GOT3 (cell line): ENCODE measurements at places on chromosomes 7 and 10.

- DNase-seq = no peak
These were observed 628.7 kb upstream of the AUTS2 start for GRCh38 chr7:68969571-68969970.

- DNase-seq = no peak
These were observed 78.3 kb downstream of the SNX10 start for GRCh38 chr7:26370011-26370410.

- DNase-seq = no peak
These were observed 203.4 kb upstream of the CTBP2 start for GRCh38 chr10:125363791-125364190.

DNA sequence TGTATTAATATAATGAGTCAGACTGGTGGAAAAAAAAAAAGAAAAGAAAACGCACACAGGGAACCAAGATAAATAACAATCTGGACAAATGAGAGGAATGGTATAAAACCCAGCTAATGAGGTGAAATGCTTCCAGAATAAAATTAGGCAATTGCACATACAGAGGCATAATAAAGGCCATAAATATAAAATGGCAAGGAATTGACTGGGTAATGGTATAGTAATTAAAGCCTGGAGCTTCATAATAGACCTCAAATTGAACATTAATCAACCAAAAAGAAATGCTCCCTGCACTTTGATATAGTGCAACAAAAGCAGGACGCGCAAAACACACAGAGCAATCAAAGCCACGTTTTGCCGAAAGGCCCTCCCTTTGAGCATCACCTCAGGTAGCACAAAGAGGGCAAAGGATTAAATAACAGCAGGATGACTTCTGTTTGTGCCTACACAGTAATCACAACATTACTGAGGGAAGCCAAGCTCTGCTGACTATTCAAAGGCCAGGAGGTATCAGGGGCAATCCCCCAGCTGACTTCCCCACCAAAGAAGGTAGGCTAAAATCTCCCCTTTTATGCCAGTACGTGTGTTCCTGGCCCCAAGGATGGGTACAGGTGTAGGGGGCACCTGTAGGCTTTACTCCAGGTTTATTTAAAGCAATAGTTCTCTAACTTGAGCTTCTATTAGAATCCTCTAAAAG lies 343.7 kb downstream of the ELMO1 start:
- DNase-seq = no peak

GRCh38 chr10:10598297-10598696 lies 419.4 kb upstream of the CELF2 start:
- DNase-seq = no peak

- DNase-seq = no peak
These were observed 96.0 kb downstream of the NOD1 start for GRCh38 chr7:30382607-30383006.

DNA sequence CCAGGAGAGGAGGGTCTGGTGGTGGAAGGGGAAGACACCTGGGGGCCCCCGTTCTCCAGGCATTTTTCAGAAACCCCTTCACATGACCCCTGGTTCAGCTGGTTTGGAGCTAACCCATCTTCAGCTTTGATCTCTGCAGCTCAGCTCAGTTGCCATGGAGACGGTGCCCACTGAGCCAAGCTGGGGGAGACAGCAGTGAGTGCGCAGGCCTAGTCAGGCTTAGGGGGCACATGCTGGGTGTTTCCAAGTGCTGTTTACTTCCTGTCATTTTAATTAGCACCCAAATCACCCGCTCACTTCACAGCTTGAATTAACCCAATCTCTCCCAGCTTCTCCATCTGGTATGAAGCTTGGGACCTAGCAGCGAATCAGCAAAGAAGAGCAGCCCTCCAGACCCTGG lies 9.0 kb downstream of the SPOCK2 start:
- no peak for DNase-seq

GRCh38 chr7:83001362-83002040 lies 161.2 kb downstream of the PCLO start:
- no peak for DNase-seq

DNA sequence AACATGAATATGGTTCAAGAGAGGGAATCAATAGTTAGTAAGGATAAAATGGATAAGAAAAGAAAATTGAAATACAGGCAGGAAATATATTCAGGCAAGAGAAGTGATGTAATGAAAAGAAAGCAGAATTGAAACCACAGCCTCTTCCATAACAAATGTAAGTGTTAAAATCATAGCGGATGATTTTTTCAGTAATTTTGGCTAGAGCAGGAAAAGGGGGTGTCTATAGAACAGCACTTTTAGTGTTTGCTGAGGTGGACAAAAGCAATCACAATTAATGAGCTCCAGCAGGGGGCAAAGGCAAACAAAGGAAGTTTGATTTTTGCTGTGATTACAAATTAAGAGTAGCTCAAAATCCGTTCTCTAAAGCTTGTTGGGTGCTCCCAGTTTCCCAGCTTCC lies 79.0 kb downstream of the TRIL start:
- no peak for DNase-seq

DNA sequence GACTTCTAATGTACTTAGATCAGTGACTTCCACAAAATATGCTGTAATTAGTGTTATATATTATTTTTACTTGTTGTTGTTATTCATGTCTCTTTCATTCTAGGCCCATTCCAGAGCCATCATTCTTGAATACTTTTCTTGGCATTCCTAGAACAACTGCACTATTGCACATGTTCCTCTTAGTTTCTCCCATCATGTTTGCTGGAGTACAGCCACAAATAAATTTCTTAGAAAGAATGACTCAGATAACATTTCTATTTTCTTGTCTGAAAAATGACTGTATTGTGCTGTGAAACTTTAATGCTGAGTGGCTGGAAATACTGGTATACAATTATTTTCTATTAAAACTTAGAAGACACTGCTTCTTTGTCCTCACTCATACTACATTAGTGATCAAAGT lies 651.0 kb upstream of the STEAP1 start:
- DNase-seq = no peak

- no peak for DNase-seq
These were observed 21.8 kb upstream of the LRRC4 start for GRCh38 chr7:128053023-128053422.

DNA sequence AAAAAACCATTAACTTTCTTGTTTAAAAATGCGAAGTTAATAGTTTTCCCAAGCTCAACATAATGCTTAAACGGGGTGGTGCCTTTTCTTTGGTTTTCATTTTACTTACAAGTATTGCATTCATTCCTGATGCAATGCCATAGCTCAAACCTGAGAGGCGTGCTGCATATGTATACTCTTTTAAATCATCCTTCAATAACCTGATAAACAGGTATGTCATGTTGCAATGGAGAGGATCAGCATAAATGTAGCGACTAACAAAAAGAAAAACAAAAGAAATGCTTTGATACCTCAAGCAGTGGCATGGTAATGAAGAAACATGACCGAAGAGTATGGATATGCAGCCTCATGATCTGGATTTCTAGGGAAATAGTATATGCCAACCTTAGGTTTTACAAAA lies 95.4 kb downstream of the IDE start:
- no peak for DNase-seq

DNA sequence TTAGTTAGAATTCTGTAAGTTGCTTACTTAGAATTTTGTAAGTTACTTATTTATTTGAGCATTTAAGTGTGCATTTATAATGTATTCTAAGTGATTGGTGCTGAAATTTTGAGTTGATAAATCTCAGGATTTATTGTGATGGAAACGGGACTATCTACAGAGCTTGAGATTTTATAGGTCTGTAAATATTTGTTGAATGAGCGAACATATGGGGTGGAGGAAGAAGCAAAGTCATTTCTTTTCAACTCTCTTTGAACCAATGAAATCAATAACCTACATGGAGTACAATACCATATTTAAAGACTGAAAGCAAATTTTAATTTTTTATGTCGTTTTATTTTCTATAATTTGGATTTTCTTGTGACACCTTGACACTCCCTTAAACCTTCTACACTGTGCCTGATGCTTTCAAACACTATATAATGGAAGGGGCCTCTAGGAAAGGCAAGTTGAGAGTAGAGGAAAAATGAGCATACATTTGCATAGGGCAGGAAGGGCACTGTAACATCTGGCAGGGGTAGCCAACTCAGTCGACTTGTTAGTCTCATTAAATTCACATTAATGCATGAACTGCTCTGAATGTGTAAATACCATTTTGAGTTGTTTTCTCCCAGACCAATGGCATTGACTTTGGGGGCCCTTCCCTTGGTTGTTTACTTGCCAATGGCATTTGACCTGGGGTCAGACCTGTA lies 204.2 kb downstream of the DYNC1I1 start:
- DNase-seq = no peak

DNA sequence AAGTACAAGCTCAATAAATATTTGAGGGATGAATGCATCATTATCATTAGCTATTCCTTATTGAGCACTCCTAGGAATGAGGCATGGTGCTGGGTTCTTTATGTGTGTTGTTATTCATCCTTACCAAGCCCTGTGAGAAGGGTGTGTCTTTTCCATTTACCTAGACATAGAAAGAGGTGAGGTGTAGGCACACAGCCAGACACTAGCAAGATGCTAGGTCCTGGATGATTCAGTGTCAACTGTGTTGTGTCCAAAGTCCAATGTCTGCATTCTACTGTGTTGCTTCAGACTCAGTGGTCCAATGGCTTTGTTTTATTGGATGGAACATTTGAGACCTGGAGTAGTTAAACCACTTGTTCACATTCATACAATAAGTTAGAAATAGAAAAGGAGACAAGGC lies 605.5 kb downstream of the LRMDA start:
- DNase-seq = no peak

GRCh38 chr7:139725077-139725476 lies 52.7 kb downstream of the HIPK2 start:
- no peak for DNase-seq

DNA sequence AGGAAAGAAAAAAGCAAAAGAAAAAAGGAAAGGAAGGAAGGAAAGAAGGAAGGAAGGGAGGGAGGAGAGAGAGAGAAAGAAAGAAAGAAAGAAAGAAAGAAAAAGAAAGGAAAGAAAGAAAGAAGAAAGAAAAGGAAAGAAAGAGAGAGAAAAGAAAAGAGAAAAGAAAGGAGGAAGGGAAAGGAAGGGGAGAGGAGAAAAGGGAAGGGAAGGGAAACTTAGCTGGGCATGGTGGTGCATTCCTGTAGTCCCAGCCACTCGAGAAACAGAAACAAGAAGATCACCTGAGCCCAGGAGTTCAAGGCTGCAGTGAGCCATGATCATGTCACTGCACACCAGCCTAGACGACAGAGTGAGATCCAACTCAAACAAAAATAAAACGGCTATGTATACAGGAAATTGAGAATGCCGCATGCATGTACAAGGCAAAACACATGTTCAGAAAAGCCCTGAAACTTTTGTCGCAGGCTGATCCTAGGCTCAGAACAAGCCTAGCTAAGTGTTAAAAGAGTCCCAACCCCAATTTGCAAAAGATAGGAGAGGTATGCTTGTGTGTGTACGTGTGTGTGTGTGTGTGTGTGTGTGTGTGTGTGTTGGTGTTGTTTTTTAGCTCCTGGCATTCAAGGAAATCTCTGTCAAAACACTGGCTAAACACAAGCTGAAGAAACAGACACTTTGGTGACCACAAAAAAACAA lies 6.6 kb upstream of the NPC1L1 start:
- DNase-seq = no peak

- no peak for DNase-seq
These were observed 111.8 kb downstream of the OAT start for GRCh38 chr10:124306922-124307371.

DNA sequence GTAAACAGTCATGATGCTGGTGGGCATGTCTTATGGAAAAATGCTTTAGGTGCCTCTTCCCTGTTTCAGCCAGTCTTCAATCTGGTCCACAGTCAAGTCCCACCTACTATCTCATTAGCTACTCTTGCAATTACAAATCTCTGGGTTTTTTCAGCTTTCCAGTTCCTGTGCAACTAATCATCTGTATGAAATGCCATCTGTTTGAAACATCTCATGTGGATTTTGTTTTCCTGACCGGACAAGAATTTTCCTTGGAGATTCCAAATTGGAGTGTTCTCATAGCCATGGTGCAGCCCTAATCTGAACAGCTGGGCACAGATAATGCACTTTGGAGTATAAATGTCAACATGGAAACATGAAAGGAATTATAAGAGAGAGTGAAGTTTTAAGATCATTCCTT lies 41.3 kb upstream of the CALN1 start:
- no peak for DNase-seq

GRCh38 chr10:122861711-122862161 lies 16.1 kb upstream of the CUZD1 start:
- DNase-seq = no peak
